ENCODE measurements at places on chromosomes 1 and 21.

GRCh38 chr1:153613406-153613805 is 469 bp upstream of the S100A16 start:
- DNase-seq, result no peak

GRCh38 chr1:185759061-185759460 is 24.9 kb downstream of the HMCN1 start:
- no peak for DNase-seq

- DNase-seq, result no peak
These were observed 92.1 kb upstream of the SLC44A3 start for GRCh38 chr1:94727846-94728715.

DNA sequence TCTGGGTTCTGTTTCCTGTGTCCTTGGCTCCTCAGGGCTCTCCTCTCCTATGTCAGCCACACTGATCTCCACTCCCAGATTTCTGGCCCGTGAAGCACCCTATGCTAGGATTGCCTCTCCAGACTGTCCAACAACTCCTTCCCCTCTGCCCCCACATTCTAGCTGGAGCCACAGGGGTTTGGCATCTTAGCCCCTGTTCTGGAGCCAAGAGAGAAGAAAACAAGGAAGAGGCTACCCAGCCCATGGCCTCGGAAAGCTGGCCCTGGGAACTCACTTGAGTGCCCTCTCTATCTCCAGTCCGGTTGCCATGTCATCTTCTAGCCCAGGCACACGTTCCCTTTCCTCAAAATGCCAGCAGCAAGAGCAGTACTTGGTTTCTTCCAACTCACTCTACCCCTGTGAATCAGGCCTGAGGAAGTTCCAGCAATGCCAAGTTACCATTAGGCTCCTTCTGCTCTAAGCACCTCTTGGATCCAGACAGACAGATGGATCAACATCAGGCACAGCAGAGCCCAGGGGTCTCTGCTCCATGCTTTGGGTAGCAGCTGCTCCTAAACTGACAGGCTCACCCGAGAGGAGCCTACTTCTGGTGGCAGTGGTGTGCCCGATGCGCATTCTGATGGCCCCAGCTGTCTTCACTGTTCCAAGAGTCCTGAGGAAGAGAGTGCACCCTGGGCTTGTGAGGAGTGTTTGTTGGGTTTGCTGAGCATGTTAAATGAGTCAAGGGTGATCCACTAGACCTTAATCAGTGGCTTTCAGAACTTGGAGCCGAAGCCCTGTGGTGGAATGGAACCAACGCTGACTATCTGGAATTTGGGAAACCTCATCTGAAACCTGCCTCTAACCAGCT is 11.6 kb upstream of the GPR61 start:
- no peak for DNase-seq

DNA sequence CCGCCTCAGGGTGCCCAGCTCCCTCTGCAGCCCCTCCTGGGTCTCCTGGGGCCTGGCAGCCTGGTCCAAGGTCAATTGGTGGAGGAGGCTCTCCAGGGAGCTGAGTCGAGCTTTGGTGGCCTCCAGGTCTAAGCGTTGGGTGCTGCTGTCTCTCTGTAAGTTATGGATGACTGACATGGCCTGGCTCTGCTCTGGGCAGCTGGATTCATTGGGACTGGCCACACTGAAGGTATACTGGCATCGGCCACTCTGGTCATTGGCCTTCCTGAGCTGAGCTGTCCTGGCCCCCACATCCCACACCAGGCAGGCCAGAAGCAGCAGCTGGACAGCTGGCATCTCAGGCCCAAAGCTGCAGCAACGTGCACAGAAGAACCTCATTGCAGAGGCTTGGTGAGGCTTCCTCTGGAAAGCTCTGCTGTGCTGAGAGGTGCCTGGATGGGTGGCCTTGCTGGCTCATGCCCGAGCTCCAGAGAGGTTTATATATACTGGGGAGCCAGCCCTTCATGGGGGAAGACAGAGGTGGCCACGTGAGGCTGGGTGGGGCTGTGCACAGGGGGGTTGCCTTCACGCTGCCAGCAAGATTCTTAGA is at the start of gene MYOC:
TSS of gene MYOC (minus strand) at position 455 of the 589 bp plus-strand sequence. CDS start at position 378, 77 bp downstream.
- DNase-seq, result no peak

GRCh38 chr1:109299558-109300343 is 7.1 kb downstream of the MYBPHL start:
- no peak for DNase-seq

DNA sequence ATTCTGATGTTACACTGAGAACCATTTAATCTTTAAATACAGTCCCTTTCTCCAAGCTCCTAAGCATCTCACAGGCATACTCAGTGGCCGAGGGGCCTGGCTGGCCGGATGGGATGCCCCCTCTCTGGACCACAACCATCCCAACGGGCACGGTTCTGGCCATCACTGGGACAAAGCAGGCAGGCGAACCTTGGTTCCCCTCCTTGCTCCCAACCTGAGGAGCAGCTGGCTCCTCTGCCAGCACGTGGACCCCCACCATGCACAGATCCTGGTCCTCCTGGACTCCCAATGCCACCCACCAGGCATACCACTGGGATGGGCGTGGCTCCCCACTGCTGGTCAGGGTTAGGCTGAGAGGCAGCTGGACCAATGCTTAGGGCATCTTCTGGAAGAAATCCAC is 19.8 kb upstream of the PRDM16 start:
- no peak for DNase-seq

- DNase-seq, result no peak
These were observed 30.9 kb upstream of the UBE2U start for GRCh38 chr1:64172458-64172983.

GRCh38 chr1:82806133-82806532 is 1005.4 kb downstream of the ADGRL2 start:
- no peak for DNase-seq

- DNase-seq, result no peak
These were observed 65.3 kb downstream of the URB2 start for GRCh38 chr1:229691362-229691761.

DNA sequence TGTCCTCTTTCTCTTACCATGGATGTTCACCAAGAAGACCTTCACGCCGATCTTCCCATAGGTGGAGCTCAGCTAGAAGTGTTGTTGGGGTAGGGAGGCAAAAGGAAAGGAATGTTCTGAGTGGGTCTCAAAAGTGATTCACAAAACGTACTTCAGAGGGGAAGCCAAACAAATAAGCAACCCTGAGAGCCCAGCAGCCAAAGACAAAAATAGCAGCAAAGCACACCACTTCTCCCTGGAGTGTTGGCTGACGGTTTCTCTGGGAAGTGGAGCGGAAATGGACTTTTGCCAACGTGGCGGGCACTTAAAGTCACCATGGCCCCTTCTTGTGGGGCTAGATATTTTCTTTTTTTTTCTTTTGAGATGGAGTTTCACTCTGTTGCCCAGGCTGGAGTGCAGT is 23.1 kb downstream of the SLC26A9 start:
- no peak for DNase-seq

DNA sequence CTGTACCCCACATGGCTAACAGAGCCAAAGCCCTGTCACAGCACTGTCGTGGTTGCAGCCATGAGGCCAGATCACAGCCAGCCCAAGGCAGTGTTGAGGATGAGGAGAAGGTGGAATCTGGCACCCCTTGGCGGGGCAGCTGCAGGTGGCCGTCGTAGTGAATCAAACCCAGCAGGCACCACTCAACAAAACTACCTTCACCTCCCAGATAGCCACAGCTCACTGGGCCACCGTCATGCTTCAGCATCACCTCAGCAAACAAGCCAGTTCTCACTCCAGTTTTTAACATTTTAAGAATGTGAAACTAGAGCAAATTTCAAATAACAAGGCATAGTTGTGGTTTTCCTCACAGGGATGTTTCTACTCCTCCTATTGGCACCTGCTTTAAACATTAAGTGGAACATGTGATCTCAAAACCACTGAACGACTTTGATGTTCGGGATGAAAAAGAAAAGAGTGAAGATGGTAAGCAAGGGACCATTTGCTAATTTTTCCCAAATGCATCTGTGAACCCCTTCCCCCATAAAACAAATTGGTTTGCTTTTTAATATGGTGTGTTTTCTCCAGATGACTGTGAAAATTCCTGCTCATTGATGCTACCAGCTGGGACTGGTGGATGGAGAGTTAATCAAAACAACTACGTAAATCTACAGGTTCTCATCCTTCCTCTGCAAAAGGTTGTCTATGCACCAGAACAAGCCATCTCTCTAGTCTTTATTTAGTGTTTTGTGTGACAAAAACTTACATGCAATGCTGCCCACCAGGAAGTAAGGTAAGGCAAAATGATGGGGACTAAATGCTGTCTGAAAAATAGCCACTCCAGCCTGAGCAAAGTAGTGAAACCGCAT is 45.5 kb downstream of the TOR1AIP2 start:
- DNase-seq, result no peak
